ENCODE measurements at places on chromosomes 6 and 20. TPM values are rescaled to one million over a fixed set of nuclear protein-coding genes. Genes with fewer than 3 reads are reported as not detected.
A peak's percentile ranks its signal among the peaks of the same experiment; 100 is the strongest.

SCRT2 gene
- total RNA-seq: not detected

DNA sequence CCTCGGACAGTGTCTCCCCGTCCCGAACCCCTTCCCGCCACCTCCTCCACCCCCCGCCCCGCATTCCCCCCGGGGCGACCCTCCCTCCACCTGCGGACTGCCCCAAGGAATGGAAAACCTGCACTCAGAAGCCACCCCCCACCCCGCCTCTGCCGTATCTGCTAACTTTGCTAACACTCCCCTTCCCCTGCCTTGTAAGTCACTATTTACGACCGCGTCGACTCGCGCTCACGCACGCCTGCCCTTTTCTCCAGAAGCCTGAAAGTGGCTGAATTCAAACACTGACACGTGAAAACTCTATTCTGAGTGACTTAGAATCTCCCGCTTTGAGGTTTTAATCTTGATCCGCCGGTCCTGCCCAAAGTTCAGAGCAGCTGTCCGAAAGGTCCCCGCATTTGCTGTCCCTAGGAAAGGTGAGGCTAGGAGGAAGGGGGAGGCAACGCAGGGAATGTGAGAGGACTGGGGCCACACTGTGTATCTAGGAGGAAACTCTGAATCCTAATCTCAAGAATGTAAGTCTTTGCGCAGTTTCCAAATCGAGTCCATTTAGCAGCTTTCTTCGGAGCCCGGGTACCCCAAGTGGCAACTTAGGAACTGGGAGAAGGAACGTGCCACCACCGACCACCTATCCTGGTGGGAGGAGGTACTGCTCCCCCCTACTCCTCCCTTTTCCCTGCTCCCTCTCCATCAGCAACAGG is 9.3 kb upstream of the POU3F2 start:
- no peak for DNase-seq

GRCh38 chr20:44513871-44514270 is 8.0 kb downstream of the SERINC3 start:
- DNase-seq: no peak

DNA sequence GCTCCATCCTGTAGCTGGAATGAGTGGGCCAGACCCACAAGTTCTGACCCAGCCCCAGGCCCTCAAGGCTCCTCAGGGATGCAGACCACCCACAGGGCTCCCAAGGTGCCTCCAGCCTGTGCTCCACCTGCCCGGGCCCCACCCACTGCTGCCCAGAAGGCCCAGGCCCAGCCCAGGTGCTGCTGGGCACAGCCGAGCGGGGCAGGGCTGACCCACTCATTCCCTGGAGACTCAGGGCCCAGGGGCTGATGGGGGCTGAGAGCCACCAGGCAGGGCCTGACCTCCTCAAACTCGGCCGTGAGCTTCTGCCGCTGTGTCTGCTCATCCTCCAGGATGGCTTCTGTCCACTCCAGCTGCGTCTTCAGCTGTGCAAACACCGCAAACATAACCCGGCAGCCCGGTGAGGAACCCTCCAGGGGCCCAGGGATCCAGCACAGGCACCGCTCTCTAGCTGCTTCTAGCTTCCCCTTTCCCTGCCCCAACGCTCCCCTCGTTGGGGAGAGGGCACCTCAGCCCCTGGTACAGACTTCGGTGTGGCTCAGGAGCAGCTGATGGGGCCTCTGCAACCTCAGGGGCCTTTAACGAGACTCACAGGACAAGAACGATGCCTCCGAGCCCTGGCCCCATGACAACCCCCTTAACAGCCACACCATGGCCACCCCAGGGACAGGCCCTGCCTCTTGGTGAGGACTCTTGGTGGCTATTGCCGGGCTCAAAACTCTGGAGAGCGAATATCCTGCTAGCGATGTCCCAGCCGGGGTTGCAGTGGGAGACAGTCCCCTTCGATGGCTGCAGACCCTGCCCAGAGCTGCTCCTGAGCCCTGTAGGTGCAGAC is 46.0 kb downstream of the DSTN start:
- peak; percentile 19 for DNase-seq

- no peak for DNase-seq
Measured at GRCh38 chr6:167872538-167873210, 46.0 kb downstream of the AFDN start.

GRCh38 chr20:34315236-34315635 is 12.1 kb upstream of the AHCY start:
- DNase-seq: no peak

DNA sequence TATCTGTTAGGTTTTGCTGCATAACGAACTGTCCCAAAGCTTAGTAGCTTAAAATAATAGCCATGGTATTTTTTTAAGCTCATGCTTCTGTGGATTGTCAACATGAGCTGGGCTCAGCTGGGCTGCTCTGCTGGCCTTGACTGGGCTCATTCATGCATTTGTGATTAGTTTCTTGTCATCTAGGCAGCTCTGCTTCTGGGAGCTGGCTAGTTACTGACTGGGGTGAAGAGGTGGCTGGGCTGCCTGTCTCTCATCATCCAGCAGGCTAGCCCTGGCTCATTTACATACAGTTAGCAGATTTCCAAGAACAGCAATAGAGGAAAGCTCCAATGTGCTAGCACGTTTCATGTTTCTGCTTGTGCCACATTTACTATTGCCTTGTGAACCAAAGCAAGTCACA is 165.1 kb upstream of the PCSK2 start:
- no peak for DNase-seq

- no peak for DNase-seq
Measured at GRCh38 chr6:15305909-15306308, 60.0 kb downstream of the JARID2 start.

DNA sequence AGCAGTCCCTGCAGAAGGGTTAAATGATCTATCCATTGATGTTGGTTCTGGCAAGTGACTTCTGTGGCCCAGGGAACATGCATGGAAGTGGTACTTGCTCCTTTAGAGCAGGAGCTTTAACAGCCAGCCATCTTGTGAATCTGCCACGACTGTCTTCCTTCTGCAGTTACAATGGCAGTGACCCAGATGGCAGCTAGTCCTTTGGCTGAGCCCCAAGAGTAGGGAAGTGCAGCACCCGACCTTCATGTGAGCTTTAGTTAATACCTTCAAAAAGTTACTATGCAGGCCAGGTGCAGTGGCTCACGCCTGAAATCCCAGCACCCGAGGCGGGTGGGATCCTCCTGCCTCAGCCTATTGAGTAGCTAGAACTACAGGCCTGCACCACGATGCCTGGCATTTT is 66.4 kb downstream of the POPDC3 start:
- DNase-seq: no peak

Measured in right cardiac atrium (tissue), 5 donors.